ENCODE measurements at places on chromosomes 3 and 15.

GRCh38 chr15:70202756-70203155, 105.0 kb upstream of the TLE3 start:
- DNase-seq: no peak

- DNase-seq: no peak
These were observed 80.3 kb upstream of the EOMES start for GRCh38 chr3:27802425-27802824.

DNA sequence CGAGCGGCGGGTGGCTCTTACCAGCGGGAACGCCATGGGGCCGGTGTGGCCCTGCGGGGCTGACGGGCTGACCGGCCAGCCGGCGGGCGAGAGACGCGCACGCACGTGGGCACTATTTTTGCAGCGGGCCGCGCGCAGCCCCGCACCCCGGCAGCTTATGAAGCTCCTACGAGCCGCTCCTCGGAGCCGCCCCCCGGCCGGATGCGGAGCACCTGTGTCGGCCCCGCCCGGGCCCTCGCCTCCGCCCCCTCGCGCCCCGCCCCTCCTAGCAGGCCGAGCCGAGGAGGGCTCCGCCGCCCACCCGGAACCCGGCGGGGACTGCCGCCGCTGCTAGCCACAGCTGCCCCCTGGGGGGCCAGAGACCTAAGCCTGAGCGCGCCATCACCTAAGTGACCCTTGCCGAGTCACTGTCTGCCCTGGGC, 683 bp upstream of the CPEB1 start:
- DNase-seq: peak; percentile 61

GRCh38 chr3:30611613-30612436, 5.4 kb downstream of the TGFBR2 start:
- no peak for DNase-seq

DNA sequence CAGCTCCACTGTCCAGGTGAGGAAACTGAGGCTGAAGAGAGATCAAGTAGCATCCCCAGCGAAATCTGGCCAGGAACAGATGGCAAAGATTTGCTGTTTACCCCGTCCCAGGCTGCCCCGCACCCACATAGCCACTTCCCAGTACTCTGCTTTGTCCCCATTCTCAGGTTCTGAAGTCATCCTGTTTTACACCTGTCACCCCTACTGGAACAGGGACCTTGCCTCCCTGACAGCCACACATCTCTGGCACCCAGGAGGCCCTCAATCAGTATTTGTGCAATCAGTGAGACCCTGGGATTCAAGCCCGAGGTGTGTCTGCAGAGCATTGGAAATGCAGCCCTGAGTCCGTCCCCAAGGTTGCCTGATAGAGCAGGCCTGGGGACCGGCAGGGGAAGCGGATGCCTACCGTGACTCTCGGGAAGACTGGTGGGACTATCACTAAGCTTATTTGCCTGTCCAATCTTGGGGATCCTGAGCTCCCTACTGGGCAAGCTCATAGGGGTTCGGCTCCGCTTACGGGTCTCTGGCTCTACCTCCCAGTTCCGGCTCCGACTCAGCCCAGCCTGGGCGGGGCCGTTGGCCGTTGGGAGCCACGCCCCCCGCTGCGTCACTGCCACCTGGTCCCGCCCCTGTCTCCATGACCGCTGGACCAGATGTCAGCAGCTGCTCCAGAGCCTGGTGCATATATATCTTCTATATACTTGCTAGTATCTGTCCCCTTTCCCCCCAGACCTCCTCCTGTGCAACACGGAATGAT, 17.5 kb upstream of the FANCD2 start:
- peak; percentile 88 for DNase-seq

DNA sequence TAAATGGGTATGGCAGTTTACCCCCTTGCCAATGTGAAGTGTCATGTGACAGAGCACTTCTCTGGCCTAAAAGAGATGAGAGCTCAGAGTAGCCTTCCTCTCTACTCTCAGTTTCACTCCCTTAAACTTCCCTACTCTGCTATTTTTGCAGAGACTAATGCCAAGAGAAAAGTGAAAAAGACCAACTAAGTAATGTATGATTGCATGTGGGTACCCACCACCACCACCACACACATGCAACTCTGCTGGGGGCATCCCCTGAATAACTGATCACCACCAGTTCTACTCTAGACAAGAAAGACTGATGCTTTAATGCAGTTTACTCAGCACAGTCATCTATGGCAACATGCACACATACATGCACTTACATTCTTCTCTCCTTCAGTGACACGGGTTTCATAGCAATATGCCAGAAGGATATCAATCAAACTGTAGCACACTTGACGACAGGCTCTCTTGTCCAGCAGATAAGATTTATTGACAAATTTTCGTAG, 31.3 kb downstream of the SHQ1 start:
- DNase-seq: no peak

DNA sequence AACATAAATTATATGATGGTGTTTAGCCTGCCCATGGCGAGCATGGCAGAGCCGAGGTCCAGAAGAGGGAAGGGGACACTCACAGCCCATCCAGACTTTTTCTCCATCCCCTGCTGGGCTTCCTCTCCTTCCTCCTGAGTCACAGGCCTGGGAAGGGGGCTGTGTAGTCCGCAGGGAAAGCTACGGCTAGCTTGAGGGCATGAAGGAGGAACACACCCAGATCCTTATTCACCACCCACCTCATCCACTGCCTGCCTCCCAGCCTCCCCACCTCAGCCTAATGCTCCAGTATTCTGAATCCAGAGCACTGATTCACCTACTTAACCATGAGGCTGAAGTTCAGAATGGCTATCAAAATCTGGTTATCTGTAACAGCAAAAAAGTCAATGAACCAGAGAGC, 97.8 kb downstream of the OXNAD1 start:
- DNase-seq: no peak

GRCh38 chr3:194103505-194103904, 32.4 kb upstream of the HES1 start:
- peak; percentile 31 for DNase-seq

DNA sequence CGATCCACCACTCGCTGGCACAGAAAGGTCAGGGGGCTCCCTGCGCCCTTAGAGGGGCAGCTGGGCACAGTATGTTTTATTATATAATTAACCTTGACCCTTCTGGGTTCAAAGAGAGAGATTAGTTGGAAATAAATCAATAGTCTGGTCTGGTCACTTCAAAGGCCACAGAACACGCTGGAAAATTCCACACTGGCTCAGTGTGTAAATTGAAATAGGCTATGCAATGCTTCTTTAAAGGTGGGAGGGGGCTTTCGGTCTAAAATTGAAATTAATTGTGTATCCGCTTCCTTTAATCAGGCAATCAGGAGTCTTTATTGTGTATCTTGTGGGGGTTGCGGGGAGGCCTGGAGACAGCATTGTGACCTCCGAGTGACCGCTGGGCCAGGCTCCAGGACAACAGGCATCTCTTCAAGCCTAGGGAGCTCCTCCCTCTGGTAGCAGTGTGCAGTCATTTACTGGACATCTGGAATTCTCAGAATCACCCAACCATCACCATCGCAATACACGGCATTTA, 8.0 kb downstream of the RNU5B-1 start:
- no peak for DNase-seq

- DNase-seq: peak; percentile 99
These were observed at the start of the genes HTD2 and RPP14 for GRCh38 chr3:58305882-58306711. HTD2 (plus strand) TSS chr3:58306520; CDS start chr3:58317614, 11,094 bp downstream. RPP14 (plus strand) TSS chr3:58306245; CDS start chr3:58310330, 4,085 bp downstream.

DNA sequence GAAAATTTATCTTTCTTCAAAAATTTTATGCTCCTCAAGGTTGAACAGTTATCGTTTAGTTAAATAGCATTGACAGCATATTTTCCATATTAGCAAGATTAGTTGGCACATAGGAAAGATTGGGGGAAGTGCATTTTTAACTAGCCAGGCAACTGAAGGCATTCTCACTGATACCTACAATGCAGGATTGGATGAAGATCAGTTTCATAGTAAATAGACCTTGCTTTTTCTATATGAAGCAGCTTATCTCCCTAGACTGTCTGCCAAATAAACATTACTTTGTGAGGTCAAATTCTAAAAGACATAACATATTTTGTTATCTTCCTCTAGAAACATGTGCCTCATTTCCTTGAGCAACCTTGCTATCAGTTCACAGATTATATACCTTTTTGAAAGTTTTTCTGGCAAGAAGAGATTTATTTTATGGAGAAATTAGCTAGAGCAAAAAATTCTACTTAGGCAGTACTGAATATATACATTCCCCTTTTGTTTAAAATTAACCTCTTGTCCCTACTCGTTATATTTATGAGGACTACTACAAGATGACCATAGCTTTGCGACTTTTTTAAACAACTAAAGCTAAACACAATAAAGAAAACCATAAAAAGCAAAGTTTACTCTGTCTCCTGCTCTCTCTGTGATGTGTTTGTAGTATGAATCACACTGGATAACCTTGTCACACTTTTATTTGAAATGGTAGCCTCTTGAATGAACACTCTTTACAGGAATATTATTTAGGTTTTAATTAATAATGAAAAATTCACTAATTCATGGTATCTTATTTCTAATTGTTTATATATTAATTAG, 654.9 kb upstream of the TBL1XR1 start:
- DNase-seq: no peak

GRCh38 chr3:126149256-126149902, 31.0 kb downstream of the ALDH1L1 start:
- DNase-seq: no peak

DNA sequence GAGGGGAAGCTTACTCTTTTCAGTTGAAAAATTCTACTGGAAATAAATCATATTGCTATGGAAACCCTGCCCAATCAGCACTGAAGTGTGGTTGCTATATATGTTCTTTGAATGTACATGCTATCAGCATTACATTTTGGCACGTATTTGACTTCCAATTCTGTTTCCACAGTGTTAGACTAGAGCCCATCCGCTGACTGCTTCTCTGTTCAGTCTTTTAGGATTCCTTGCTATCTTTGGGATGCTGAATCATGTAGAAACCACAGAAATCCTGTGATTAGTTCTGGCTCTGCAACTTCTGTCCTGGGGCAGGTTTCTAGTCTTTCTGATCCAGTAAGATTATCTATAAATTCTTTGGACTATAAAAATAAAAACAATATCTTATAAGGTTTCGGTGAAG, 128.2 kb upstream of the SLC7A14 start:
- DNase-seq: no peak

DNA sequence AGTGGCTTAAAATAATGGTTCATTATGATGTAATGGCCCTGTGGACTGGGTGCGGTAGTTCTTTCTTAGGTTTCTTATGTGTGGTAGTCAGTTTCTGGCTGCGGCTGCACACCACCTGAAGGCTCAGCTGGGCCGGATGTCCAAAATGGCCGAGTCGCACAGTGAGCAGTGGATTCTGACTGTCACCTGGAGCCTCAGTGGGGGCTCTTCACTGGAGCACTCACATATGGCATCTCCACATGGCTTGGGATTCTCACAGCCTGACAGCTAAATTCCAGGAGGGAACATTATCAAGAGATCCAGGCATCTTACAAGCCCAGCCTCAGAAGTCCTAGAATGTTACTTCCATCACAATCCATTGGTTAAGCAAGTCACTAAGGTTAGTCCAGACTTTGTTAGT, 26.8 kb upstream of the ALDH1L1 start:
- DNase-seq: no peak

GRCh38 chr15:27705056-27705455, 394.1 kb downstream of the OCA2 start:
- no peak for DNase-seq

DNA sequence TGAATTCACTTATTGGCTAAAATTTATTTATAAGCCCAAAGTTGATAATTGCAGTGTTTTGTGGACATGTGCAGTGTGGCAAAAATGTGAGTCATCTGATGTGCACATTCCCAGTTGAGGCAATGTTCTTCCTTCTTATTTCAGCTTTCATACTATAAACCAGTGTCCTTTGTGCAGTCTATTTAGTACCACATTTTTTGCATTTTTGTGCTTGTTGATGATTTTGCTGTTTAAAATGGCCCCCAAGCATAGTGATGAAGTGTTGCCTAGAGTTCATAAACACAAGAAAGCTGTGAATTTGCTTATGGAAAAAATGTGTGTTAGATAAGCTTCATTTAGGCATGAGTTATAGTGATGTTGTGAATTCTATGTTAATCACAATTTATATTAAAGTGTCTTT, 19.4 kb upstream of the IL20RB start:
- no peak for DNase-seq

DNA sequence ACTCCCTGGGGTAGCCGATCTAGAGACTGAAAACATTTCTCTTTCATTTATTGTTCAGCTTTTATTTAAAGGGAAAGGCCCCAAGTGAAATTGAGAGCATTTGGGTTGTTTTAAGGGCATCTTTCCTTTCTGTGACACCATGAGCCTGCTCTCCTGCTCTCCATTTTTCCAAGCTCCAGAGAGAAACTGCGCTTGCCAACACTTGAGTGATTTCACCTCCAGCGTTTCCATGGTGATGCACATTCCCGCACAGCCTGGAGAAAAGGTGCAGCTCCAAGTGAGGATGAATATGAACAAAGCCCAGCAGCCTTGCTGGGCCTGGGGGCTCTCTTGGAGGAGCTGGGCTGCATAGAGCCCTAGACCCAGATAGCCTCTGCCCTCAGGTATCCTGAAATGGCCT, 159.2 kb upstream of the PPP2R3A start:
- no peak for DNase-seq

Measured in stimulated activated CD4-positive, alpha-beta T cell treated with anti-CD3 and anti-CD28 coated beads, Interleukin-2, amount 100 ng/mL, for 24 hours (primary cell).